AG10803 (cell line): ENCODE measurements at places on chromosomes 6 and 20.

DNA sequence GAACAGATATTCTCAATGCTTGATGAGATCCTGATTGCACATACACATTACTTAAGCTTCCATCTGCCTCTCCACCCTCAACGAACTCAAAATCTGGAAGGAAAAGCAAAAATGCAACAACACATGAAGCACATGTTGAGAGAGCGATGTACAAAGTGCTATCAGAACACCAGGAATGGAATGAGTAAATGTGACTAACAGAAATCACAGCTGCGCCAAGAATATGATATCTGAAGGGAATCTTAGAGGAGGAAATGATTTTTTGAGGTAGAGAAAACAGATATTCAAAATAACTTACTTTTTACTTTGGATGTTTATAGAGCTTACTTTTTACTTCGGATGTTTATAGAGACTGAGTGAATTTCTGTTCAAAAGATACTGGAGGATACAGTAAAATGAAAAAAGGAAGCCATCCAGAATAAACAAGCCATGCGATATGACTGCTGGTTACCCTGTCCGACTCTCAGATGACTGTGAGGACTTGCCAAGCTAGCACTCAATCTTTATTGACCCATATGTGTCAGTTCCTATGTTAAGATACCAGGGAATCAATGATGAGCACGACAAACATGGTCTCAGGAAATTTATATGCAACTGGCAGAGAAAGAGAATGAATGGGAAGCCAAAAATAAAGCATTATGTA, 102.0 kb downstream of the SMLR1 start:
- DNase-seq, result peak; percentile 89

- DNase-seq, result peak; percentile 32
Measured at GRCh38 chr6:54860739-54861138, 14.2 kb downstream of the FAM83B start.

- DNase-seq, result peak; percentile 73
Measured at GRCh38 chr20:11445891-11446290, 471.8 kb upstream of the BTBD3 start.

DNA sequence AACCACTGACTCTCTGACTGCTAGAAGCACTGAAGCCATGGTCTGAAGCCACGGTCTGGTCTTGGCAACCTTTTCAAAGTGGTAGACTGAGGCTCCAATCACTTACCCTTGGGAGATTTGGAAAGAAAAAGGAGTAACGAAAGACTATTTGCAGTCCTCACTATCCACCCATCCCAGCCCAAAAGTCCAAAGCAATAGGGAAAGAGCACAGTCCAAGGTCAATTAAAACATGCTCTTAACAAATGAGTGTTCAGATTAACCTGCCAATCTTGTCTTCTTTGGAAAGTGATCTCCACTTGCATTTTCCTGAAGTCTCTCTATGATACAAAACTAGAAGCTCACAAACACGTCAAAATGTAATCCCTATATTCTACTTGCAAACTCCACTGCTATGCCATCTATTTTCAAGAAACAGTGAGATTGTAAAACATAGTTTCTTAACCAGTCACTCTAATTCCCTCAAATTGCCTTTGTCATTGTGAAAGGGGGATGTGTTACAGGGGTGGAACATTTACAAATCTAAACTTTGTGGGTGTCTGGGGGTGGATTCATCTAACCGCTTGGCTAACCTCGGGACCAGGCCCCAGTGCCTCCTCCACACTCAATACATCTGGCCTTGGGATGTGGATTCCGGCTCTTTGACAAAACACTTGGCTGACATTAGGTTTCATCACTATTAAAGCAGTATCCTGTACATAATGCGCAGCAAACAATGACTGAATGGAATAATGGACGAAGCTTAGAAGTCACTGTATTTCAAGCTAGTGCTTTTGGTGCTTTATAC, 56.4 kb downstream of the B4GALT5 start:
- peak; percentile 93 for DNase-seq

DNA sequence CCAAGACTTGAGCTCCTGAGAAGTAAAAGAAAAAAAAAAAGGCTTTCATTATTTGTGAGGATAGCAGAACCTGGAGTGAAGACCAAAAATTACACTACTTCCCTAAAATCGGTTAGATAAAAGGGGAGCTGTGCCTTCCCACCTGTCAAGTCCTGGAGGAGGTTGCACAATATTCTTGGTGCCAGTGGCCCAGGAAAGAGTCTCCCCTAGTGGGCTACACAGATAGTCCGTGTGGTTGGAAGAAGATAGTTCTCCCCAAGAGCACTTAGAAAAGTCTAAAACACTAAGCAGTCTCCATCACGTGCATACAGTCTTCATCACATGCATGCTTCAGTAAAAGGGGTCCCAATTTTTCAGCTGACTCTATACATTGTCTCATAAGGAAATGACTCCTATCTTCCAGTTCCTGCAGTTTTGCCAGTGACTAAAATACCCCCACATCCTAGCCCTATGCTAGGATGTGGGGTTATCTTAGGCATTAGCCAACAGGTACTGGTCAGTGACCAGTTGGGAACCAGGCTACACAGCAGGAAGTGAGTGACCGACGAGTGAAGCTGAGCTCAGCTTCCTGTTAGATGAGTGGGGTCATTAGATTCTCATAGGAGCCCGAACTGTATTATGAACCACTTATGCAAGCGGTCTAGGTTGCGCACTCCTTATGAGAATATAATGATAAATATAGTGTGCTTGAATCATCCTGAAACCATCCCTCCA, 199.5 kb upstream of the FAM83B start:
- no peak for DNase-seq

- DNase-seq, result peak; percentile 21
Measured at GRCh38 chr6:163626073-163626867, 211.8 kb downstream of the QKI start.

DNA sequence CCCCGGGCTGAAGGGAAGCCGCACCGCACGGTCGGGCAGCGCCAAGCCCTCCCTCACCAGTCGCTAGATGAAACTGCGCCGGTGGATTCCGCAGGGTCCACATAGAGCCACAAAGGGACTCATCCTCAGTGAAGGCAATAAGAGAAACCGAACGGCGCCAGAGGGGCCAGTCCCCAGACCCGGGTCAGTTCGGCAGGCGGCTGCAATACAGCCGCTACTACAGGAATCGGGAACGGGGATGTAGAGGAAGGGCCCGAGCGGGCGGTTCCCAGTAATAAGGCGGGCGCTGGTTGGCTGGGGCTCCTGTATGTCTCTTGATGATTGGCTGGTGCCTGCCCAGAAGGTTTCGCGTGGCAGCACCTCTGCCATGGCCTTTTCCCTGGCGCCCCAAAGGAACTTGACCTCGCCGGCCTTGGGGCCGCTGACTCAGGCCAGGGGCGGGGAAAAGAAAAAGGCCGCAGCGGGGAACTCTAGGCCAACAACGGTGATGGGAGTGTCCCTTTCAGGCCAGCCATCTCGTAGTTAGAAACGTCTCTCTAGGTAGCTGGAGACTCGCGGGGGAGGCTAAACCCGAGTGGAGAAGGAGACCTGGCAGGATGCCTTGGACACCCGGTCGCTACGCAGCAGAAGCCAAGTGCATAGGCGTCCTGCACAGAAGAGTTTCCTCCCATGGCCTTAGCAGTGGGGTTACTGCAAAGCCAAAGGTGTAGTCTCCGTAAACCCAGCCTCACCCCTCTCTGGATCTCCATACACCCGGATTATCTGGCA, at the start of gene IBTK:
Gene IBTK (minus strand): TSS at position 240 of the 768 bp plus-strand sequence. CDS start 7,258 bp downstream, outside the sequence.
- DNase-seq, result peak; percentile 95

DNA sequence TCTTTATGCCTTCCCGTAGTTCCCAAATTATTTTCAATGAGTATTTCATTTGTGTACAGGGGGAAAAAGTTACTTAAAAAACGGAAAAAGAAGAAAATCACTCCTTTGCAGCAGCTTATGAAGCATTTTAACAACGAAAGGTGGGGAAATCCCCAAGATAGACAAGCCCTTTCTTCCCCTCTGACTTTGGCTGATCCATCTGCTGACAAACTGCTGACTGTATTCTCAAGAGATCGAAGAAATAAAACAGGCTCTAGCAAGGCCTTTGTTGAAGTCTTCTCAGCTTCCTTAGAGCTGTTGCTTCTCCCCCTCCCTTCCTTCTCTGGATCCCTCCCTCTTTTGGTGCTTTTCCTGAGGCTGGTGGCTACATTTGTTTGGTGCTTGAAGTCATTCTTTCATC, 325.2 kb downstream of the NRN1 start:
- DNase-seq, result no peak

GRCh38 chr6:108114841-108115597, 40.5 kb upstream of the OSTM1 start:
- peak; percentile 68 for DNase-seq

GRCh38 chr6:111256646-111257045, 169.3 kb downstream of the SLC16A10 start:
- no peak for DNase-seq

DNA sequence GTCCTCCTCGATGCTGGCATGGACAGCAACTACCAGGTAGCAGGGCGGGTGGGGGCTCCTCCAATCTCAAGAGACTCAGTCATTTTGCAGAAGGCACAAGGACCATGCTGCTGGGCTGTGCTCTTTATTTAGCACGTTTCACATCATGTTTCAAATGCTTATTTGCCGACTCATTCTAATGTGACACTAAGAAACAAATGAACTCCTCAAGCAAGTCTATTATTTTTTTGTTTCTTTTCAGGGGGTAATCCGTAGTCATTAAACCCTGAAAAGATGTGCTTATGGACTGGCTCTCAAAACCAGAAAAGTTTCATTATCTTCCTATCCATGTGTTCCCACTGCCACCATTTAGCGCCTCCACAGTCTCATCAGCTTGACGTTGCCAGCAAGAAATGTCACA, 92.9 kb downstream of the ANKS1A start:
- DNase-seq, result peak; percentile 55

DNA sequence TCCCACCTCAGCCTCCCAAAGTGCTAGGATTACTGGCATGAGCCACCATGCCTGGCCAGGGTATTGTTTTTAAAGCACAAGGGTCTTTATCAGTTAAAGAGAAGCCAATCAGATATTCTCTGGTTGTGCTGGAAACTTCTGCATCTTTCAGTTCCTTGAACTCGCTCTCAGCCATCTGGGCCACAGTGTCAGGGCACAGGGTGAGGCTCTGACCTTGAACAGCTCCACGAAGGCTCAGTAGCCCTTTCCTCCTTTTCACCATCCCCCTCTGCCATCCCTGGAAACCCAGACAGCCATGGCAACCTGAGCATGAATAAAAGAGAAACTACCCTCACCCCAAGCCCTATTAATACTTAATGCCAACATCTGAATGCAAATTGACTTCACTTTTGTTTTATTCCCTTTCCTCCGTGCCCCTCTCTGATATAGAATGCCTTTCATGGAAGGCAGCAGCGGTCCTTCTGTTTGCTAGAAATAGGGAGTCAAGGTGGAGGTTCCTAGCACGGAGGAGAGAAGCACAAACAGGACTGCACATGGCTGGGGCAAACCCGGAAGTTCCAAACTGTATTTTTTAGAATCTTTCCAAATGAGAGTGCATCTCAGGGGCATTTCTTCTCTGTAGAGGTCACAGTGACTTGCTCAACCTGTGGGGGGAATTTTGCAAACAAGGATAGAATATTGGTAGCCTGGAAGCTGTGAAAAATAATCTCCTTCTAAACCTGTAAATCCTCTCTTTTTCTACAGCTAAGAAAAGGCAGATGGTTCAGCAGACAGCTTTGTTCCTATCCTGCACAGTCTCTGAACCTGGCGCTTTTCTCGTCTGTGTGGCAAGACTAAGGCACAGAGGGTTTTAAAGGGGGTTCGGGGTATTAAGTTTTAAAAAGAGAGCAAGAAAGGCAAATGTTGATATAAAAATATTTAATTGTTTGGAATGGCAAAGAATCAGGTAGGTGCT, 176.4 kb upstream of the RREB1 start:
- DNase-seq, result no peak

DNA sequence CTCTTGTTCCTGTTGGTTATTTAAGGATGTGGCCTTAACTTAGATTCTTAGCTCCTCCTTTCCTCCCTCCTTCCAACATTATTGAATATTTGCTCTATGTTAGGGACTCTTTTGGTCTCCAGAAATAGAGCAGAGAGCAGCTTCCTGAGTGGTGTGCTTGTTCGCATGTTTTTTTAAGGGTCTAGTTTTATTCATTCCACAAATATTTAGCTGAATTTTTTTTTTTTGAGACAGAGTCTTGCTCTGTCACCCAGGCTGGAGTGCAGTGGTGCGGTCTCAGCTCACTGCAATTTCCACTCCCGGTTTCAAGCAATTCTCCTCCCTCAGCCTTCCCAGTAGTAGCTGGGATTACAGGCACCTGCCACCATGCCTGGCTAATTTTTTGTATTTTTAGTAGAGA, 169.2 kb downstream of the ZFAND3 start:
- peak; percentile 43 for DNase-seq

DNA sequence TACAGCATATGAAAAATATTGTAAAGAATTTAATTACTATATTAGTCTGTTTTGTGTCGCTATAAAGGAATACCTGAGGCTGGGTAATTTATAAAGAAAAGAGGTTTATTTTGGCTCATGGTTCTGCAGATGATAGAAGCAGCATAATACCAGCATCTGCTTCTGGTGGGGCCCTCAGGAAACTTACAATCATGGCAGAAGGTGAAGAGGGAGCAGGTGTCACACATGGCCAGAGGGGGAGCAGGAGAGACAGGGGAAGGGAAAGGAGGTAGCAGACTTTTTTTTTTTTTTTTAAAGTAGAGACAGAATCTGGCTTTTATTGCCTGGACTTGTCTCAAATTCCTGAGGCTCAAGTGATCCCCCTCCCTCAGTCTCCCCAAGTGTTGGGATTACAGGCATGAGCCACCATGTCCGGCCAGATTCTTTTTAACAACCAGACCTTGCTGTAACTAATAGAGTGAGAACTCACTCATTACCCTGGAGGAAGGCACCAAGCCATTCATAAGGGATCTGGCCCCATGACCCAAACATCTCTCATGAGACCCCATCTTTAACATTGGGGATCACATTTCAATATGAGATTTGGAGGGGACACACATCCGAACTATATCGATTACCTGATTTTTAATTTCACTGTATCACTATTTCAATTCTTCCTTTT, 64.6 kb downstream of the MAN1A1 start:
- no peak for DNase-seq

DNA sequence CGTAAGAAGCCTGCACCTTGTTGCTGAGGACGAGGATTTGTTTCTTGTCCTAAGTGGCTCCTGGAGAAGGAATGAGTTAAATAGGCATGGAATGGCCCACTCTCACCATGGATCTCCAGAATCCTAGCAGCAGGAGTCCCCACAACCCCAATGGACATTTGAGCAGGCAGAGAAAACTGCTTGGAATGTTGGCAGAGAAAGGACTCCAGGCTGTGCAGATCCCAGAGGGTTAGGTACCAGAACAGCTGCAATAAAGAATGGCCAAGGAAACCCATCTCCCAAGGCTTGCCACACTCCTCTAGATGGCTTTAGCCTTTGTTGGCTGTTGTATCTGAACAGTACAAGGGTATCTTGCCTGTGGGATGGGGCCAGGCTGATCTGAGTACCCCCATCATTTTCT, 1415.7 kb upstream of the ADGRB3 start:
- DNase-seq, result no peak

- DNase-seq, result no peak
Measured at GRCh38 chr6:89724981-89725380, 86.4 kb upstream of the LYRM2 start.

- DNase-seq, result no peak
Measured at GRCh38 chr6:109454496-109455436, 806 bp downstream of the MICAL1 start.

- no peak for DNase-seq
Measured at GRCh38 chr6:27754408-27754782, 157.8 kb downstream of the OR2B2 start.

- DNase-seq, result no peak
Measured at GRCh38 chr6:41502917-41503671, 43.1 kb upstream of the FOXP4 start.
